Stimulated activated CD8-positive, alpha-beta memory T cell treated with anti-CD3 and anti-CD28 coated beads, Interleukin-15, amount 100 ng/mL, for 24 hours (primary cell): ENCODE measurements at places on chromosomes 5 and 9.

- no peak for DNase-seq
These were observed 29.8 kb upstream of the GZMA start for GRCh38 chr5:55072666-55073065.

DNA sequence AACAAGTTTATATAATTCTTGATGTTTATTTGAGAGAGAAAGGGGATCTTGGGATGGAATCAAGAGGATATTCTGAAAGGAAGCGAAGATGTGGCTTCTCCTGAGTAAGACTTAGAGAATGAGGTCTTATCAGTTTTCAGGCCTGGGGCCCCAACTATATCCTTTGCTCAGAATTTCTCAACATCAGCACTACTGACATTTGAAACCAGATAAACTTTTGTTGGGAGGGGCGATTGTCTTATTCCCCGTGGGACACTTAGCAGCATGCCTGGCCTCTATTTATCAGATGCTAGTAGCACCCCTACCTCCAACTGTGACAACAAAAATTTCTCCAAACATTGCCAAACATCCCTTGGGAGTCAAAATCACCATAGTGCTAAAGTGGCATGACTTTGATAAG is 567.7 kb downstream of the MAT2B start:
- no peak for DNase-seq

DNA sequence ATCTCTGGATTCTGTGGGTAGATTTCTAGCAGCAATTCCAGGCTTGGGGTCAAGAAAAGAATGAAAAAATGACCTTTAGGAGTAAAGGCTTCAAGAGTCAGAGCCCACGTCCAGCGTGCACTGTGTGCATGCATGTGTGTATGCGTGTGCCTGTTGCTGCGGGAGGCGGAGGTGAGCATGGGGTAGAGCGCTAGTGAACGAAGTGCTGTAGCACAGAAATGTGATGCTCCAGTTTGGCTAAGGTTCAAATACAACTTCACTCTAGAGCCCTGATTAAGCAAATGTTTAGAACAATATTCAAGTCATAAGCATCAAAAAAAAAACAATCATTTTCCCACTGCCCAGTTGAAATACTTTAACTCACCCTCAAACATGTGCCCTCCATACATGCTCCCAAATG is 403.9 kb downstream of the ZNF608 start:
- no peak for DNase-seq

GRCh38 chr9:78697618-78698017 is 400.7 kb downstream of the PSAT1 start:
- no peak for DNase-seq

DNA sequence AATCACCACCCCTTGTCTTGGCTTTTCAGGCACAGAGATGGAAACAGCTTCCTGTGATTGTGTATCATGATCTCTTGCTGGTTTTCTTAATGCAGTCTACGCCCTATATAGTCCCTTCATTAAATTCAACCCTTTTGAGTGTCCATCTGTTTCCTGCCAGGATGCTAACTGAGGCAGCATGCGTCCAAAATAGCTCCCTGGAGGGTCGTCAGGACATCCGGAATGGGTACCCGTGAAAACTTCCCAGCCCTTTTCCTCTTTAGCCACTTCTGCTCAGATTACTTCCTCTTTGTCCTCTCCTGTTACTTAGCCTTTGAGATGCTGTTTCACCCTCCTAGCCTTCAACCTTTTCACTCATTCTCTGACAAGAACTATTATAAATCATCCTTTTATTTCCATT is 79.8 kb upstream of the KLF9 start:
- no peak for DNase-seq

GRCh38 chr9:3189113-3189861 is 336.5 kb downstream of the RFX3 start:
- no peak for DNase-seq
